NCI-H2171 treated with DMSO at 0.1 percent for 48 hours (cell line): ENCODE measurements at places on chromosomes 2 and 18.
A peak's percentile ranks its signal among the peaks of the same experiment; 100 is the strongest.

- DNase-seq, result peak; percentile 34
These were observed 1.5 kb upstream of the OSGEPL1 start for GRCh38 chr2:189763908-189764661.

GRCh38 chr2:52658598-52658997 is 1109.0 kb upstream of the CHAC2 start:
- no peak for DNase-seq

GRCh38 chr2:121242175-121242875 is 42.7 kb downstream of the TFCP2L1 start:
- DNase-seq, result peak; percentile 3

GRCh38 chr2:236767941-236768340 is 198.3 kb downstream of the ACKR3 start:
- DNase-seq, result no peak

GRCh38 chr2:88885275-88885674 is 193.8 kb downstream of the RPIA start:
- no peak for DNase-seq

DNA sequence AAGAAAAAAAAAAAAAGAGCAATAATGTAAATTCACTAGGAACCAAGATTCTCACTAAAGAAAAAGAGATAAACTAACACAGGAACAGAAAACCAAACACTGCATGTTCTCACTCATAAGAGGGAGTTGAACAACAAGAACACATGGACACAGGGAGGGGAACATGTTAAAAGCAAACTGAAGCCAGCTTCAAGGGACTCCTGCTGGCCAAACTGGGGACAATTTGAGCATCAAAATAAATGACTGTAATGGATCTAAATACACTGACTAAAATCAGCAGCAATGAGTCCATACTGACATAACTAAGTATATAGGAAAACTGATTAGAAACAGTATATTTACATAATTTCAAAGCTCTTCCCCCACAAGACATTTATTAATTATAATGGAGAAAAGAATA is 73.0 kb downstream of the FARSB start:
- DNase-seq, result no peak

- peak; percentile 91 for DNase-seq
These were observed 112.4 kb upstream of the UPP2 start for GRCh38 chr2:157989227-157989626.

DNA sequence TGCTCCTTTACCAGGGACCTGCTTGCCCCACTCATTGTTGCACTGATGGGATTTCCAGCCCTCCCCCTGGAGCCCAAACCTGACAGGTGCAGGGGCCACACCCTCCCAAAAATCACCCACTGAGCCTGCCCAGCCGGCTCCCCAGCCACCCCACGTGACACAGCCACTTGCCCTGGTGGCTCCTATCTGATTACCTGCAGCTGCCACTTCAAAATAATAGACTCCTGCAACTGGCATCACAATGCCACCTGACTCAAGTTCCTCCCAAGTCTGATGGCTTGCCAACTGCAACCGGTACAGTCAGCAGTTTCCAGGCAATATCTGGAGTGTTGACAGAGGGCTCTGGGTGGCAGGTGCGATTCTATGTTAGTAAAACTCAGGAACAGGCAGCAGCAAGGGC is 66.2 kb downstream of the CRACDL start:
- peak; percentile 99 for DNase-seq

- DNase-seq, result no peak
These were observed 21.9 kb downstream of the EVA1A start for GRCh38 chr2:75538521-75539490.

DNA sequence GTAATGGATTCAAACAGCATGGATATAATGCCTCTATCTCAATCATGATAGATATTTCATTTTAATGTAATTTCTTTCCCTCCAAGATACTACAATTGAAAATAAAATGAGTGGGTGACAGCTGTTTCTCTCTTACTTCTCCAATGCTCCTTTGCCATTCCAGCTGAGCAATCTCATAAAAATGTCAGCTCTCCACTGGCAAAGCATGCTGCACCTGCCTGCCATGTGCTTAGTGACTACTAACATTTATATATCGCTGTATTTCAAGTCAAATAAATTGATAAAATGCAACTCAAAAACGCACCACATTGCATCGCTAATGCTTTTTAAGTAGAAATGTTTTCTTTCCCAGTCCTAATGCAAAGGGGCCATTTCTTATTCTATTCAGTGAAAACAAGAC is 1093.9 kb downstream of the CBLN2 start:
- no peak for DNase-seq

DNA sequence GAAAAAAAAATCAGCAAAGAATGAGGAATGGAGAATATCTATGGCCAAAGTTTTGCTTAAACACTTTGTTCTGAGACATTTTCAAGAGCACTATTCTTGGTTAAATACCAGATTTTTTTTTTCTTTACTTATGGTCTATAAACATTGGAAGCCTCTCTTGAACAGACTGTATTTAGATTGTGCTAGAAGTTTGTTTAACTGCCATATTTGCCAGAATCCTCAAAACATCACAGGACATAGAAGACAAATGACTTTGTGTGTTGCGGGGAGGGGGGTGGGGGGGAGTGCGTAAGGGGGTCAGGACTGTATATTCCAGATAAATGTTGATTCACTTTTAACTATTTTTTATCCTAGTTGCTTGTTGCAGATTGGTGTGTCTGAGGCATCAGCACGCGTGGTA is 262.0 kb downstream of the MEIS1 start:
- no peak for DNase-seq

GRCh38 chr2:126645211-126645618 is 10.7 kb upstream of the GYPC start:
- no peak for DNase-seq

DNA sequence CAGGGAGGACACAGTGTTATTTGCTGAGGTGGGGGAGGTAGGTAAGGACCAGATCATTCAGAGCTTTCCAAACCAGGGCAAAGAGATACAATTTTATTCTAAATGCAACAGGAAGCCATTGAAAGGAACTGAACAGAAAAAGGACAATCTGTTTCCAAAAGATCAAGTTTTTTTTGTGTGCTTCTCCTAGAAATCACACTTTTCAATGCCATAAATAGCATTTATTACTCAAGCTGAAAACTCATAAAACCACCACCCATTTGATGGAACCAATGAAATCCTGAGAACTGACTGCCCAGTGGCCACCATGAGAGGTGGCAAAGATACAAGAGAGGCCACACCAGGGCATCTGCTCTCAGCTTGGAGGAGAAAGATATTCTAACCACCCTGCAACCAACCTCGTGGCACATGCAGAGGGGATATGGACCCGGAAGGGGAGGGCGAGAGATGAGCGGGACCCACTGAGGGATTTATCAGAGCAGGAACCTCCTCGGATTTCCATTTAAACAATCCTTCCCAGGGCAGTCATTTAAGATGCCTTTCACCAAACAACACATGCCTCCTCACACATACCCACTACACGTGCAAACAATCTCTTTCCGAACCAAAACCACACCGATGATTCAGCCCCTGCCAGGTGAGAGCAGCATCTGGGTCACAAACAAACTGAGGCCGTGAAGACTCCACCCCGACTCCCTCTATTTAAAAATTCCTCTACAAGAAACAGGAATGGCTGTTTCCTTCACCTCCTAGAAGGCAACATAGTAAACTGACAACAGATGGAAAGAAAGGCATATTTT is 8.8 kb downstream of the CYB5A start:
- DNase-seq, result no peak

DNA sequence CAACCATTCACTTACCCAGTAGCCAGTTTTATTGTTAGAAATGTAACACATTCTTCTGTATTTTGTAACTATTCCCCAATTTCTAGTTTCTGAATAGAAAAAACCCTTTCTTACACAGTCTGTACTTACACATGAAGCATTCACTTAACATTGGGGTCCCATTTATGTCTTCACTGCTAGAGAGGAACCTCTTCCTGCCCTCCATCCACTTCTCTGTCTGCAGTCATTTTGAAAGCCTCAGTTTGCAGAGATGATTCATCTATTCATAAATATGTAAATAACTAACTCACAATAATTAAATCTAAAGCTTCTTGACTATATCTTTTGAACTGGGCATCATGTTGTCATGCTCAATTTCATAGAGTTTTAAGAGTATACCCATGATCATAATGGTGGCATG is 55.9 kb downstream of the ZRANB3 start:
- DNase-seq, result no peak

- no peak for DNase-seq
These were observed 16.6 kb upstream of the GALNT1 start for GRCh38 chr18:35564795-35565453.

GRCh38 chr2:1548910-1549673 is 135.8 kb downstream of the TPO start:
- DNase-seq, result peak; percentile 31

DNA sequence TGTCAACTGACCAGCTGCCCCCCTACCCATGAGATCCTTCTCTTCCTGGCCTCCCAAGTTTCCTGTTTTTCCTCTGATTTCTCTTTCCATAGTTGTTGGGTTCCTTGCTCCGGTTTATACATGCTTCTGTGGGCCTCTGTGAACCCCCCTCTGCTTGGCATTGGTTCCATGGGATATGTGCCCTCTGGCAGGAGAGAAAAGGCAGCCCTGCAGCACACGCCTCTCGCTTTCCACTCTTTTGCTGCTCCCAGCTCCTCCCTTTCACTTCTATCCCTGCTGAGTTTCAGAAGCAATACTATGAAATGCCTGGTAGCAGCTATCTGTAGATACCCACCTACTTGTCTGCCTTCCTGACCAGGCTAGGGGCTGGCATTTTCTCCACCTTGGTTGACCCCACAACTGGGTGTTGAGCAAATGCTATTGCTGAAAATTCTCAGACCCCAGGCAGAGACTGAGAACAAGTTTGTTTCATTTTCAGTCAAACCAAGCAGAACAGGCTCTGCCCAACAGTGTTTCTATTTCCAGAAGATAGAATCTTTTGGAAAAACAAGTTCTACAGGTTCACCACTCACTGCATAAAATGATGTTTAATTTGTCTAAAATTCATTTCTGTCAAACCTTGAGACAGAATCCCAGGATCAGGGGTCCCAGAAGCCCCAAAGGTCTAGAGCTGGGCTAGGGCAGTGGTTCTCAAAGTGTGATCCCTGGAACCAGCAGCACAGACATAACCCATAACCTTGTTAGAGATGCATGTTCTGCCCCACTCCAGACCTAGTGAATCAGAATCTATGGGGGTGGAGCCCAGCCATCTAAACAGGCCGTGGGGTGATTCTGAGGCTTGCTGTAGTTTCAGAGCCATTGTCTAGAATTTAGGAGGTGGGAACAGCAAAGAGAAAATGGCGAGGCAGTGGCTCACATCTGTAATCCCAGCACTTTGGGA is 13.4 kb downstream of the CAPG start:
- no peak for DNase-seq

DNA sequence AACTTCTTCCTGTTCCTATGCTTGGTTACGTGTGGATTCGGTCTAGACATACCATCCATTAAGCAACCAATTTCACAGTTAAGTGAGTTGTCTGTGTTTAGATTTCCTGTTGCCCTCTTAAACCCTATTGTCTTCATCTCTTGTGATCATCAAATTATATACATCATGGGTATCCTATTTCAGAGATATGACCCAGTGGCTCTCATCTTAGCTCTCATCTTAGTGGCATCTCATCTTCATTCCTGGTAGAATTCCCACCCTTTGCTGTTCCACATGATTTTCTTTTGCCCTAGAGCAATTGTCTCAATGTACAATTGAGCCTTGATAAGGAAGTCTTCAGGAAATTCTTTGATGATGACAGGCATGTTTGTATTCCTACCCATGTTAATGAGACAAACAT is 29.4 kb upstream of the FN1 start:
- DNase-seq, result no peak

GRCh38 chr2:50853441-50853840 is 178.5 kb downstream of the NRXN1 start:
- DNase-seq, result no peak

GRCh38 chr2:65436824-65437221 is 4.4 kb upstream of the SPRED2 start:
- DNase-seq, result no peak

- no peak for DNase-seq
These were observed 111.5 kb upstream of the SH3BP4 start for GRCh38 chr2:234840336-234840735.

GRCh38 chr2:143521396-143521795 is 392.2 kb downstream of the ARHGAP15 start:
- no peak for DNase-seq
